ENCODE measurements at places on chromosomes 4 and X. TPM values are rescaled to one million over a fixed set of nuclear protein-coding genes. Genes with fewer than 3 reads are reported as not detected.

Gene TRIM2
- 0.62 TPM for total RNA-seq

Gene SCRG1
- not detected for total RNA-seq

Gene DIAPH2
- total RNA-seq, result 9.9 TPM

Gene SPARCL1
- not detected for total RNA-seq

Gene TMEM47
- not detected for total RNA-seq

Gene MAGEC2
- not detected for total RNA-seq

Gene PASD1
- not detected for total RNA-seq

Gene HAND2
- total RNA-seq, result 0.41 TPM

Gene AMBN
- total RNA-seq, result not detected

DNA sequence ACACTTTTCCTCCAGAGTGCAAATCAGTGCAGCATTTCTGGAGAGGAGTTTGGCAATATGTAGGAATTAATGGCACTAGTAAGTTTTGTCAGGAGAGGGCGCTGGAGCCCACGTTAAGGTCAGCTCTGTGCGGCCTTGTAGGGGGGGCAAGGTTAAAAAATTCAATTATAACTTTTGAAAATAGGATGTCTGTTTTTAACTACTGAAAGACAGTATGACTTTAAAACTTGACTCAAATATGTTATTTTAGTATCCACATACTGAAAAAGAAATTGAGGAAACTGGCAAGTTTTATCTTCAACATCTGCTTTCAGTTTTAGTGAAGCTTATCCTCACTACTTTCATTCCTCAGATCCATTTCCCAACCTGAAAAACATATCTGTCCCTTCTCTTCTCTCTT lies 30.9 kb upstream of the HSD17B13 start:
- peak; percentile 29 for DNase-seq

DNA sequence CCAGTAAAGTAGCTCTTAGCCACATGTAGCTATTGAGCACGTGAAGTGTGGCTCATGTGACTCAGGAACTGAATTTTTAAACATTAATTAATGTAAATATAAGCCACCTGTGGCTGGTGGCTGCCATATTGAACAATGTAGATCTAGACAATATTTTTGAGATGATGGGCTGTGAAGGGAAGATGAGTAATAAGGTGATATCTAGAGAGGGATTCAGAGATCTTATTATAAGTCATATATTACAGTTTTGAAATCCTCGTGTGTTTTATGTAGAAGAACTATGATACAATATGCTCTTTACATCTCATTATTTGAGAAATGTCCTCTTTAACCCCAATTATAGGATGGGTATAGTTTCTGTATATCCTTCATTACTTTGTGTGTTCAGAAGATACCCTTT lies 5.6 kb downstream of the GAR1 start:
- DNase-seq, result no peak

- DNase-seq, result no peak
These were observed 196.2 kb upstream of the PGRMC2 start for GRCh38 chr4:128483816-128484215.

GRCh38 chr4:103449296-103450023 lies 251.3 kb upstream of the CENPE start:
- DNase-seq, result no peak

DNA sequence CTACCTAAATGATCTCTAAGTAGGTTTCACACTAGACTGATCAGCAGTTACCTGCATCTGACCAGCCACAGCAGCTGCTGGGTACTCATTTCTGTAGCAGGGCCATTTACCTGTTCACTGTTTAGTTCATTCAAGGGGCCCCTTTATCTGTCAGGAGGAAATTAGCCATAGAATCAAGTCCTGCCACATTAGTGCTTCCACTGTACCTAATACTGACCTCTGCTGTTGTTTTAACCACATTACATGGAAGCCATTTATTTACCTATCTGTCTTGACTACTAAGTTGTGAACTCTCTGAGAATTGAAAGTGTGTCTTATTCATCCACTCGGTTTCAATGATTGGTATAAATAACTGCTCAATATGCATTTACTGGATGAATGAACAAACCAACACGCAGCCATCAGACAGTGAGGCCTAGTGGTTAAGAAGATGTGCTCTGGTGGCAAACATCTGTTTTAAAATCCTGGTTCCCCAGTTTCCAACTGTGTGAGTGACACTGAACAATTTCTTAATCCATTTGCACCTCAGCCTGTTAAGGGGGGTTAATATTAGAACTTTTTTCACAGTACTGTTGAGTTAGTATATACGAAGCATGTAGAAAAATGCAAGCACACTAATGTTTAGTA lies 30.0 kb upstream of the ANXA5 start:
- peak; percentile 45 for DNase-seq

- DNase-seq, result no peak
These were observed 177.4 kb upstream of the IL15 start for GRCh38 chr4:141459020-141459419.

DNA sequence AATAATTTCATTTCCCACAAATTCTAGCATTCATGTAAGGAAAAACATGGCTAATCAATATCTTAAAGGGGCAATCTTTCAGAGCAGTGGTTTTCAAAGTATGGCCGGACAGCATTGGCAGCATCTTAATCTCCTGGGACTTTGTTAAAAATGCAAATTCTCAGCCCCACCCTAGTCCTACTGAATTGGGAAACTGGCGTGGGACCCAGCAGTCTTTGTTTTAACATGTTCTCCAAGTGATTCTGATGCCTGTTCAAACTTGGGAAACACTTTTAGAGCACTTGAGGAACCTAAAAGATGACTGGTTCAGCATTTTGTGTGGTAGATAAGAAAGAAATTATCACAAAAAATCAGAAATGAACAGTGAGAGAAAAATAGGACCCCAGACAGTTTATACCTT lies 65.7 kb downstream of the ZFX start:
- no peak for DNase-seq

GRCh38 chrX:48003367-48003757 lies 427 bp downstream of the ZNF182 start:
- DNase-seq, result peak; percentile 16

DNA sequence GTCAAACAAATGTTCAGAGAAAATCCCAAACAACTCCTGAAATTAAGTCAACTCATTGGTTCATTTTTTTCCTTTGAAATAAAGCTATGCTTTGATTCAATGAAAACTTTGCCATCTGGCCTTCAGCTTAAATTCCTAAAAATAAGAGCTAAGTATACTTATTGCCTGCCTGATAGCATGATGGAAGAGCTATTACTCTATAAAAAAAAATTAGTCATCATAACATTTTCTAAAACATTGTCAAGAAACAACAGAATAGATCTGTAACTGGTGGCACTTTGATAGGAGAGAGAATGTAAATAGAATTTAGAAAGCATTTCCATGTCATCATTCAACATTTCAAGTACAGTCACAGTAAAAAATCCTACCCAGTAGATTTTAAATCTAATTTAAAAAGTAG lies 136.6 kb downstream of the CORIN start:
- no peak for DNase-seq

- no peak for DNase-seq
These were observed 224.1 kb downstream of the PPP3CA start for GRCh38 chr4:101123231-101123630.

DNA sequence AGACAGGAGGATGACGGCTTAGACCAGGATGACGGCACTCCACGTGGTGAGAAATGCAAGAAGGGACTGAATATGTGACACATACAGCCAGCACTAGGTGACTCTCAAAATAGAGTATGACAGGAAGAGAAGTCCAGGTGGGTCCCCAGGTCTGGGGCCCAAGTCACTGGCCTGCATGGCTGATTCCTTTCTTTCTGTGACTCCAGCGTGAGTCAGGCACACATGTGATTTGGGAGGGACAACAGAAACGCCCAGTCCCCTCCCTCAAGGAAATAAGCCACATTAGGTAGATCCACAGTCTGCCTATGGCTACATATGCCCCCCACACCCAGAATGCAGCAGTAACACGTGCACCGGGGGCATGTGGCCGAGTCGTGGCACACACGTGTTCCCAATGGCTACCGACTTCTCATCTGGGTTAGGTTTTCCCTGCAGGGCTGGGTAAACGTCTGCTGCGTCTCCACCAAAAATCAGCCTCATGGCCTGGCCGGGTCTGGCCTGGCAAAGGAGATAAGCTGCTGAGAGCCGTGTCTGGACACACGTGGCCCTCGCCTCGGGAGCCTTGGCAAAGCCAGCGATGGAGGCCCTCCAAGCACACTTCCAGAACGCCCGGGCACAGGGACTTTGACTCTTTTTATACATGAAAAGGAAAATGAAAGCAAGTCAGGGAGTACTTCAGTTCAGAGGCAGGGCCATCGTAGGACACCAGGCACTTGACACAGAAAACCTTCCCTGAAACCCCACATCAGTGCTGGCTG lies 19.3 kb downstream of the SEL1L3 start:
- peak; percentile 90 for DNase-seq

DNA sequence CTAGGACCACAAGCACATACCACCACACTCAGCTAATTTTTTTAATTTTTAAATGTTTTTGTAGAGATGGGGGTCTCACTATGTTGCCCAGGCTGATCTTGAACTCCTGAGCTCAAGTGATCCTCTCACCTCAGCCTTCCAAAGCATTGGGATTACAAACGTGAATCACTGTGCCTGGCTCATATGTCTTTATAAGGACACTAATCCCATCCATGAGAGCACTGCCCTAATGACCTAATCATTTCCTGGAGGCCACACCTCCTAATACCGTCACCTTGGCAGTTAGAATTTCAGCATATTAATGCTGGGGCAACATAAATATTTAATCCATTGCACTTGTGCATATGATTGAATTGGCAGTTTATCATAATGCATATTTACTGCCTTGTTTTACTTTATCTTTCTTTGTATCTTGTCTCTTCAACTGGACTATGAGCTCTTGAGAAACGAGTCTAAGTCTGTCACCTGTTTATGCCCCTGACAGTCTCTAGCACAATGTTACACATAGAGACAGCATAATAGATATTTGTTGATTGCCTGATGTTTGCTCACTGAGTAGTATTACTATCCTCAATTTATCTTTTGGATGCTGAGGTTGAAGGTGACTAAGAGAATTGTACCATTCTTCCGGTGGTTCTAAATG lies 172.0 kb downstream of the AASDH start:
- DNase-seq, result no peak

DNA sequence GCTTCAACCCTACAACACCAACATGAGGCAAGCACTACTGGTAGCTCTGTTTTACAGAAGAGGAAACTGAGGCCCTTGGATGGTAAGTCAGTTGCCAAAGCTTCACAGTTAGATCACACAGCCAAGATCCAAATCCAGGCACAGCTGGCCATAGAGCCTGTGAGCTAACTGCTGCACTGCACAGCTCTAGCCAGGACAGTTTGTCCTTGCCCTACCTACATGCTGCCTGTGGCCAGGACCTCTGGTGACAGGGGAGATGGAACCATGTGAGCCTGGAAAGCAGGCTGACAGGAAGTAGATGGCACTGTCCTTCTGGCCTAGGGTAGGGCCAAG lies 257.8 kb downstream of the FBXW7 start:
- no peak for DNase-seq

All from G401 (cell line).